ENCODE measurements at places on chromosomes 5 and 9.

GRCh38 chr5:77186652-77187370 lies 23.7 kb upstream of the PDE8B start:
- no peak for DNase-seq

DNA sequence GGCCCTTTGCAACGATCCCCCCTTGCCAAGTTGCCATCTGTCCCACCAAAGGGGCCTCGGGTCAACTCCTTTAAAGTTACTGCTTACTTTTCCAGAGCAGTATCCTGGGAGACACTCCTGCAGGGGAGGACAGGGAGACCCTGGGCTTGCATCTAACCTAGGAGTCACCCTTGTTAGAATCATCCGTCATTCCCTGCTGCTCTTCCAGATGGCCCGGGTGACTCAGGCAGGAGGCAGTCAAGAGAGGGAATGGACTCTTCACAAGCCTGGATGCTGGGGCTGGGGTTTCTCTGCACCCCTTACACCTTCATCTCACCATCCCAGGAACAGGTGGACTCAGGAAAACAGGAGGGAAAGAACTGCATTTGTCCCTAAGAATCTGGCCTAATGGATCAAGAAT lies 175.6 kb downstream of the GABBR2 start:
- DNase-seq, result no peak

- DNase-seq, result no peak
Measured at GRCh38 chr9:104608336-104608735, 2.9 kb upstream of the OR13C2 start.

- DNase-seq, result no peak
Measured at GRCh38 chr9:38271666-38272241, 120.7 kb upstream of the ALDH1B1 start.

DNA sequence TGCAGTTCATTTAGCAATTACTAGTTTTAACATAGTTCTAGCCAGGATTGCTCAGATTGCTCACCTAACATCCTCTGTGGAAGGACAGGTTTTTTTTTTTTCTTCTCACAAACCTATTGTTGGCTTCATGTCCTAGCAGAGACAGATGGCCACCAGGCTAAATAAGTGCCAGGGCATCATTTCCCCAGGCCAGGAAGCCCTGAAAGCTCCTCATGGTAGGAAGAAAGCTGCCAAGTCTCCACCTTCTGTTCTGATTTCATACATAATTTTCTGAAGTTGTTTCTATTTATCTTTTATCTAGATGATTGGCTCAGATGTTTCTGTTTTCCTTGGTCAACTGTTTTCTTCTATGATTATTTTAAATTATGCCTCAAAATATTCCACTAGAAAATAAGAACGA lies 31.0 kb downstream of the EFCAB9 start:
- DNase-seq, result no peak

DNA sequence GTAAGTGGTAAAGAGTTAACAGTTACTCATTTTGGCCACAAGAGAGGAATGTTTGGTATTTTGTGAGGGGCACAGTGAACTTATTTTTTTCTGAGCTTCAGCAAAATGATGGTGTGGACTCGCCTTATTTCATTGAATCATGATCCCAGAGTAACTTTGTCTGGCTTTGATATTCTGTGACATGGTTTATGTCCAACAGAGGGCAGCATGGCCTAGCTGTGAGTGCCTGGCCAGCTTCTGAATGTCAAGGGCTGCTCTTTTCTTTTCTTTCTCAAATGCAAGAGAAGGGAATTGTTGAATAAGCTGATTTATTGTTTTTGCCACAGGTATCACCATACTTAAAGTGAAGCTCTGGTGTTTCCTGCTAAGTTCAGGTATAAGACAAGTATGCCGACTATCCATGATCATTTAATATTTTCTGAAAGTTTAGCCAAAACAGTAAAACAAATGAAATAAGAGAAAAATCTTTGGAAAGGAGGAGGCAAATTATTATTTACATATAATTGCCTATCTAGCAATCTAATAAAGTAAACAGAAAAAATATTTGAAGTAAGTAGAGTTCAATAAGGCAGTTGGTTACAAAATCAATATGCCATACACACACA lies 31.7 kb downstream of the MRPL22 start:
- DNase-seq, result no peak
